Progenitor cell of endocrine pancreas (in vitro differentiated cells): ENCODE measurements at places on chromosomes 11 and 22. TPM values are rescaled to one million over a fixed set of nuclear protein-coding genes. Genes with fewer than 3 reads are reported as not detected.

GRCh38 chr11:134142536-134142935, 73.7 kb downstream of the JAM3 start:
- DNase-seq: no peak

DNA sequence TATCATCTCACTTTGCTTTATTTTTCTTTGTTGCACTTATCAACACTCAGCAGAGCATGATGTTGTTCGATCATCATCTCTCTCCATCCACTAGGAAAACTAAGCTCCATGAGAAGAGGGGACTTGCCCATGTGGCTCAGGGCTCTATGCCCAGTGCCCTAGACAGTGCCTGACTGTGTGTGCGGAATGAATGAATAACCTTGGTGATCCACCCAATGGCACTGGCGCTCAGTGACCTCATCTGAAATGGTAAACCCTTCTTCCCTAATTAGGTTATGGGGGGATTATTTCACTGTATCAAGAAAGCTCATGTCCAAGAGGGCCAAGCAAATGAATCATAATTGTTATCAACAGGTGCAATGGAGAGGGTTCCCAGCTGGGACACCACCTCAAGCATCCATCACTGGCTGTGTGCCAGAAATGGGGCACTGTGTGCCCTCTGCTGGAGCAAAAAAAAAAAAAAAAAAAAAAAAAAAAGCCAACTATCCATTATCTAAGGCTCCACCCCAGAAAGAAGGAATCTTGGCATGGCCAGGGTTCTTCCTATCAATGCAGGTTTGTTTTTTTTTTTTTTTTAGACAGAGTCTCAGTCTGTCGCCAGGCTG, 172.6 kb downstream of the LARGE1 start:
- DNase-seq: no peak

DNA sequence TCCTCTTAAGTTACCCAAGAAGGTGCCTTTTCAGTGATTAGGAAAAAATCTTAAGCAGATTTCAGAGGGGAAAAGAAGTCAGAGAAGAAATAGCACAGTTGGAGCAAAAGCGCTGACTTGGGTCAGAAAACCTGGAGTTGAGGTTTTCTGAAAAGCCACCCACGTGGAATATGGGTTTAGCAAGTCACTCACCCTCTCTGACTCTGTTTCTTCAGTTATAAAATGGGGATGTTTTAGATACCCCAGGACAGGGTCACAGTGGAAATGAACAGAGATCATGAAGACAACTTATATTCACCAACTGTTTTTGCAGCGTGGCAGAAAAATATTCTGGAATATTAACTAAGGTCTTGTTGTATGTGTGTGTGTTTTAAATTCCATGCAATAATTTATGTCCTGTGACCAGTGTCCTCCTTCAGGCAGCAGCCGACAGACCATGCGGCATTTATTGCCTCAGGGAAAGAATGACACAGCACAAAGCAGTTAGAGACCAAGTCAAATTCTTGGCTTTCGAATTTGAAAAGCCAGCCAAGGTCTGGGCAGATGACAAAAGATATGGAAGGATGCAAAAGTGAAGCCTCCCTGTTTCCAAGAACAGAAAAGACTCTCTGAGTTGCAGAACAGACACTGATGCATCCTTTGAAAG, 119.9 kb downstream of the MIAT start:
- no peak for DNase-seq

DNA sequence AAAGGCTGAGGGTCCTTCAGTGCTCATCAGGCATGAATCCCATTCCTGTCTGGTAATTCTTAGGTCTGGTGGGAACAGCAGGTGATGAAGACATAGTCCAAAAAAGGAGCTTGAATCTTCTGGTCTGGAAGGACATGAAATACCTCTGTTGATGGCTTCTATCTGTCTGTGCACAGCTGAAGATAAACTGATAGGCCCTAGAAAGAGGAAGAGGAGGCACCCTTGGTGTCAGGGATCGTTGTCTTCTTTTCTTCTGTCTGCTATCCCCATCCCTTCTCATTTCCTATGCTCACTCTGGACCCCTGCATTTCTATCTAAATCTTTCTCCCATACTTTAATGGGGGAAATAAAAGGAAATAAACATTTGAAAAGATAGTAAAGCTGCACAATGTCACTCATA, 9.4 kb downstream of the AGBL2 start:
- DNase-seq: no peak

DNA sequence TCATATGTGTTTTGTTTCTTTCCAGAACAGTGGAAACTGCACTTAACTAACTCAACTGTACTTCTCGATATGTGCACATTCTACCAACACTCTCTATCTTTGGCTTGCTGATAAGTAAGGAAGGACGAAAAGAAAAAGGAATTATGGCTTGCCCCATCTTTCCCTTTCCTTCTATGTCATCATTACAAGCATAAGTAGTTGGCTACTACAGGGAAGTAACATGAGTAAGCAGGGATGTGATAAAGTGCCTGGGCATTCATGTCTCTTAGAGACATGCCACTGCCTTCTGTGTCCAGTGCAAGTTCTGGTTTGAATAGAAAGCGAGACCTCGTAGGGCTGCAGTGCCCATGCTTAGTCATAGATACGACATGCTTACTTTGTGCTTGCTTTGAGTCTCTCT, 342.5 kb downstream of the ETS1 start:
- DNase-seq: no peak

DNA sequence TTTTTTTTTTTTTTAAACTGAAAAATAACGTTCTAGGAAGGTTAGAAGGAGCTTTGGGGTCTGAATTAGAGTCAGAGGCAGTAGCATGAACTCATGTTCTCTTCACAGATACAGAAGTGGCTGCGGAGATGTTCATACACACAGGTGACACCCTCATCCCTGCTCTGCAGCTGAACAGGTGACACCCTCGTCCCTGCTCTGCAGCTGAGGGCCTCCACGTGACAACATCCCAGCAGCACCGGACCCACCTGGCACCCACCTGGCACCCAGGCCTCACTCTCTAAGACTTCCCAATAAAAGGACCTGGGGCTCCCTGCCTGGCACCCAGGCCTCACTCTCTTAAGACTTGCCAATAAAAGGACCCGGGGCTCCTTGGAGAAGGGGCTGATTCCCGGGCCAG, 19.8 kb downstream of the DRD4 start:
- no peak for DNase-seq

The PGA4 gene
- total RNA-seq: 0.36 and 0.81 TPM in 2 replicates

The APIP gene
- total RNA-seq: 23.5 and 24.7 TPM in 2 replicates
